Activated CD4-positive, alpha-beta T cell treated with anti-CD3 and anti-CD28 coated beads, Interleukin-2, amount 50 U/mL, for 1 hour (primary cell): ENCODE measurements at places on chromosomes 2 and 18.

- no peak for DNase-seq
Observed at GRCh38 chr2:235951493-235951892, 216.7 kb downstream of the GBX2 start.

DNA sequence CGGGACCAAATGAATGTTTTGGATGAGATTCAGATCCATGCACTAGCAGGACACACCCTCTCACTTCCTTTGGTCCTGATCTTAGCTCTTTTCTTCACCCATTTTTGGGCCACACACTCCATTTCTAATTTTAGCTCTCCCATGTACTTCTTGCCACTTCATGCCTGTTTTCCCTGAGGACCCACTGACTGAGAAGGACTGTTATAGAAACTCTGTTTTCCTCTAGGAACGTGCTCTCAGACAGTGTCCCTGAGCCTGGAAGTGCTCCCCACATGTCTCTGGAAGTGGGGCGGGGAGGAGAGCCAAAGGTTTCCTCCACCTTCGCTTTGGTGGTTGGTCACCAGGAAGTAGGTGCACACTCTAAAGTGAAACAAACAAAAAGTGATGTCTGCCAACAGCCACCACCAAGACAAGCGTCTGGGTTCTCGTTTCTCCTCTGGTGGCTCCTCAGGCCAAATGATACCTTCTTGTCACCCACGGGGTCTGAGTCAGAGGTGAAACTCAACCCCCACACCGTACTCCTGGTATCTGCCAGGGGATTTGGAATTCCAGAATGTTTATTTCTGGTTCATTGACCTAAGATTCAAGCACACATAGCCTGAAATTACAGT is 74.7 kb downstream of the MERTK start:
- DNase-seq, result no peak

- no peak for DNase-seq
Observed at GRCh38 chr18:75923169-75923568, 495.7 kb upstream of the SMIM21 start.

GRCh38 chr18:70024829-70025228 is 77.2 kb upstream of the CD226 start:
- no peak for DNase-seq

DNA sequence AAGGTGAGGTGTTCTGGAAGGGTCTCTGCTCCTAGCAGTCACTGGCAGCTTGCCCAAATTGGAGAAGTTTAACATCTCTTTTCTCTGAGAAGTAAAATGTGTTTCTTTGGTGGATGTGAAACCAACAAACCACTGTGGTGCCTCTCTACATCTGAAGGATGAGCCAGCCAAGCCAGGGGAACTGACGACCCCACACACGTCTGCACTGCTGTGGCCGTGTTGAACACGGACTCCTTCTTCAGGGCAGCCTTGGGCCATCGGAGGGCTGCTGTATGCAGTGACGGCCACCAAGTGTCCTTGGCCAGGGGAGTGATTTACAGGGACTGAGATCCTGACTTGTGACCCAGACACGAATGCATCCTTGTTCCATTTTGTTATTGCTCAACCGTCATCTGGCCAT is 207.8 kb downstream of the ACKR3 start:
- no peak for DNase-seq

DNA sequence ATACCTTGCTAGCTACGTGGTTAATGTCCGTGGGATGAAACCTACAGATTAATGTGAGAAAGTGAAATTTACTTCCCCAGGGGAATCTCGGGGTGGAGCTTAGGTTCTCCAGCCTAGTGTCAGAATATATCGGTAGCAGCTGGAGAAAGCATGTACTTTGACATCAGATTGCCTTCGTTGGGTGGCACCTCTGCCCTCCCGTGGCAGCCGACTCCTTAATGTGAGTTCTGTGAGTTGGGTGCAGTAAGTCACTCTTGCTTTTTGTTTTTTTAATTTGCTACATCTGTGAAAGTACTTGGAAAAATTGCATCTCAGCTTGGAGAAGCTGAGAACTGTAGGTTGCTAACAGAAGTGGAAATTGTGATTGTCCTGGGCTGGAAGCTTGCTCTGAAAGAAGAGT is 3.6 kb downstream of the KLF11 start:
- no peak for DNase-seq

DNA sequence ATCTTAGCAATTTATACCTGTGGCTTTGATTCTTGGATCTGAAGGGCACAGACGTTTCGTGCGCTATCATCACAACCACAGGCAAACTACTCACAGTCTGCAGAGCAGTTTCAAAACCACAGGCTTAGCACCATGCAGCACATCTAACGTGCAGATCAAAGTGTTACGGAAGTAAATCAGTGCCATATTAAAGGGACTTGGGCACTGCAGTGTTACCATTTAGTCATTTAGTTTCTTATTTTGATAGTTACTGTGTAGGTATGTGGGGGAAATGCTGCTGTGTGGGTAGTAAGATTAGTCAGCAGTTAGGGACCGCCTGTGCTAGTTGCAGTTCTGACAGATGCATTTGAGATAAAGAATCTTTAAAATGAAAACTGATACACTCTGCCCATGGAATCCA is 384.0 kb downstream of the NBAS start:
- DNase-seq, result peak; percentile 39

GRCh38 chr18:50297621-50298442 is 10.3 kb upstream of the CXXC1 start:
- DNase-seq, result peak; percentile 54

DNA sequence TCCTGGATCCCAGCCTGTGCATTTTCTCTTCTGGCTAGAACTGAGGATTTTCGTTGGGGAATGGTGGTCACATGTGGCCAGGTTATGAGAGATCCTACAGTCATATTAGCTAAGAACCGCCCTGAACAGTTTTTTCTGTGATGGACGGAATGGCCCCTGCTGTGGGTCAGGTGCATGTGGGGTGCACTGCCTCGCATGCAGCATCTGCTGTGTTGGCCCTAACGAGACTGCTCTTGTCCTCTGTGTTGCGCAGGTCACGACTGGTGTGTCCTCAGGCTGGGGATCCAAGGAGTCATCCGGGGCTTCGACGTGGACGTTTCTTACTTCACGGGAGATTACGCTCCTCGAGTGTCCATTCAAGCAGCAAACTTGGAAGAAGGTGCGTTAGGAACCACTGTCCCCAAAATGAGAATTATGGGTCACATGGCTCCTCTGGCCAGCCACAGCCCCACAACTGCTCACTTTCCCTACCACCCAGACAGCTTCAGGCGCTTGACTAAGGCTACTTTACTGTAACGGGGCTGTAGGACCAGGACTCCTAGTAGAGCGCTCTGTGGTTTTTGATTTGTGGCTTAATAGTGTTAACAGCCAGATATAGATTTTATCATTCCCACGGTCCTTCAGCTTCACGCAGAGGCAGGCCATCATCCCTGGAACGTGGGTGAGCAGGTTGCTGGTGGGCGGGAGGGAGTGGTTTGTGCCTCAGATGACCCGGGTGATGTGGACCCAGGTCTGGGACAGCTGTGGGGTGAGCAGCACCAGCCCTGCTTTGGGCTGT is 21.8 kb downstream of the ALLC start:
- no peak for DNase-seq

GRCh38 chr18:57845605-57846074 is 42.5 kb upstream of the ATP8B1 start:
- DNase-seq, result no peak

DNA sequence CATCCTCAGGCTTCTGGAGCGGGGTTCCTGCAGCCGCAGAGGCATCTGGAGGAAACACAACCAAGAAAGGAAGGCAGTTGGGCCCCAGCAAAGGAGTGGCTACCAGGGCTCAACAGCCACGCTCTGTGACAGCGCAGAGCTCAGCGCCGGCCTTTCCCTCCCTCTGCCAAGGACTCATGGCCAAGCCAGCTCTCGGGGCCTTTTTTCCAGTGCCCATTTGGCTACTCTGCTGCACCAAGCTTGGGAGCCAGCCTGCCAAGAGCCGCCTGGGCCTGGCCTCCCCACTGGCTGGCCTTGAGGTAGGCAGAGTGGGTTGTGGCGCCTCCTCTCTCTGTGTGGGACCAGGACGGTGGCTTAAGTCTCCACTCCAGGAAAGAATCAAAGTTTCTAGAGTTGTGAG is 7.2 kb upstream of the CCDC74A start:
- no peak for DNase-seq

DNA sequence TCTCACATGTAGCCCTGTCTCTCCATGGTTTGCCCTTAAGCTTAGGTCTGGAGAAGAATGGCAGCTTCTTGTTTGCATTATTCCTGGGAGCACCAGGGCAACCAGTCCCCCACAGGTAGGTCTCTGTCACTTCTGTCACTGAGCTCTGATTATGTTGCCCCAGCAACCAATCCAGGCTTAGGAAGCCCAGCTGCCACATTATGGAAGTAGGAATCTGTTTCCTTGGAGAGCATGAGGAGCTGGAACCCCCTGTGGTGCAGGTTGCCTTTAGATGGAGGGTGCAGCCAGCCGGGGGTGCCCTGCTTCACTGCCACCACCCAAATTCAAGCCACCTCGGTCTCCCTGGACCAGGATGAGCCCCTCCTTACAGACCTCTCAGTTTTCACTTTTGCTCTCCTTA is 4.8 kb downstream of the RESP18 start:
- no peak for DNase-seq

DNA sequence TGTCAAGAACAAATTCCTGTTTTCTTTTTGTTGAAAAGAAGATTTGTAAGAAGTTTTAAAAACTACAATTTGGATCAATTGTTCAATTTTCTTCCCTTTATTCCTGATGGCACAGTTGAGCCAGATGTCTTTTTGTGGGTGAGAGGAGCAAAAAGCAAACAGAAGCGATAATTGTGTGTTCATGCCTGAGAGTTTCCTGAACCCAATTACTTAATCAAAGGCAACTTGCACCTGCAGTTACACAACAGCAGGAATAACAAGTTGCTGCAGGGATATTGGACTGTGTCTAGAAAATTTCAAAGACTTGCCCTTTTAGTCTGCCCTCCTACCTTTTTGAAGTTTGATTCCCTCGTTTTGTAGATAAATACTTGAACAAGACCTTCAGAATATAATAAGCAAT is 383.6 kb downstream of the DSEL start:
- no peak for DNase-seq

DNA sequence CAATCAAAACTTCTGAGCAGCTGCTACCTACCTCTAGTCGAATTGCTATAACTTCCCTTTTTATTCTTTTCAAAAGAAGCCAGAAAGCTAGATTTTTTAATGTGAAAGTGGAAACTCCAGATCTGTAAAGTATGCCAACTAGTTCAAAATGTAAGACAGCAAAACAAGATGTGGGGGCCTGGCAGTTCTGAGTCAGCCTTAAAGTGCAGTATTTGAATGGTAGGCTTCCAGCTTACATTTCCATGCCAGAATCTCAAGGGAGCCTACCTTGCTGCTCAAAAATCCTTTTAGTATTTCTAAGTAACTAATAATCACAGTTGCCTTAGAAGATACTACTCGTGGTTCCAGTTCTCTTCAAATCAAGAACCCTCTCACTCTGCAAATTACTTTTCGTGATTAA is 1288.7 kb downstream of the LRP1B start:
- no peak for DNase-seq

DNA sequence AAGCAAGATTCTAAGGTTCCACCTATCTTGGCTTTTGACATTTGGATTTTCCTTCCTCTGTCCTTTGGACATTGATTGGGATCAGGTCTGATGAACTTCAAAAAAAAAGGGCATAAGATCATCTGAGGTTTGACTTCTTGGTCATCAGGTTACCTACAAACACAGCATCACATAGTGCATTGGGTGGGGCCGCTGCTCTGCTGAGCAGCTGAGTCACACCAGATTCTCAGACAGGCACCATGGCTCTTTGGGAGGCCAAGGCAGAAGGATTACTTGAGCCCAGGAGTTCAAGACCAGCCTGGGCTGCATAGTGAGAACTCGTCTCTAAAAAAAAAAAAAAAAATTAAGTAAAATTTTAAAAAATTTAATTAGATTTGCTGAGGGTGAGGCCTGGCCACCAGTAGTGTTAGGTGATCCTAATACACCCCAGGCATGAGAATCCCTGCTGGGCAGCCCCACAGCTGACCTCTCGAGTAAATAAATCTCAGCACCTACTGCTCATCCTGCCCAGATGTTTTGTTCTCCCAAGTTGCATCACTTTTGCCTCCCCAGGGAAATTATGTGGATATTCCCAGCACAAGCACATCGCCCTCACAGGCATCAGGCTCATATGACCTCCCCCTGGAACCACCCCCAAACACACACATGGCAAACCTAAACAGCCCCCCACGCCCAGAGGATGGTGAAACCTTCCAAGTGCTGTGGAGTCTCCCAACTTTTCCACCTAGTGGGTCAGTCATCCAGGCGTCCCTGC is 5.3 kb downstream of the MLPH start:
- DNase-seq, result no peak

- DNase-seq, result no peak
Observed at GRCh38 chr2:239807568-239807967, 217.6 kb downstream of the NDUFA10 start.
